WTC11 (cell line): ENCODE measurements at places on chromosomes 11 and 22. TPM values are rescaled to one million over a fixed set of nuclear protein-coding genes. Genes with fewer than 3 reads are reported as not detected.

TBX10 gene
- 0.21 TPM in 1 of 3 replicates, not detected in the others for total RNA-seq

NLRP10 gene
- 0.16 to 0.77 TPM (median 0.44 TPM) in 3 replicates for total RNA-seq

CCDC157 gene
- 3.8 to 6.5 TPM (median 4.2 TPM) in 3 replicates for total RNA-seq

BTBD18 gene
- total RNA-seq = 0.09 to 0.14 TPM in 2 of 3 replicates, not detected in the other

MPZL2 gene
- 1.2 to 1.8 TPM (median 1.4 TPM) in 3 replicates for total RNA-seq

ARHGAP42 gene
- total RNA-seq = 30.0 to 32.5 TPM (median 31.7 TPM) in 3 replicates

VPREB1 gene
- total RNA-seq = not detected in 3 replicates

OR8G5 gene
- total RNA-seq = not detected in 3 replicates

MIAT gene
- 50.7 to 61.6 TPM (median 58.2 TPM) in 3 replicates for total RNA-seq

IL17REL gene
- total RNA-seq = 0.23 to 0.34 TPM (median 0.24 TPM) in 3 replicates

SLCO2B1 gene
- total RNA-seq = 0.57 to 0.92 TPM (median 0.60 TPM) in 3 replicates

HTR3A gene
- total RNA-seq = 4.1 to 6.0 TPM (median 5.0 TPM) in 3 replicates

KCNK4 gene
- total RNA-seq = 0.25 to 0.74 TPM (median 0.48 TPM) in 3 replicates

SLC5A4 gene
- 0.09 to 0.37 TPM (median 0.22 TPM) in 3 replicates for total RNA-seq

TMEM121B gene
- 7.5 to 8.3 TPM (median 7.7 TPM) in 3 replicates for total RNA-seq

GRIA4 gene
- 11.4 to 20.0 TPM (median 17.9 TPM) in 3 replicates for total RNA-seq

SOX10 gene
- total RNA-seq = 2.7 to 3.6 TPM (median 3.0 TPM) in 3 replicates

HOATZ gene
- not detected in 3 replicates for total RNA-seq

KDM4D gene
- total RNA-seq = 1.9 to 2.4 TPM (median 2.1 TPM) in 3 replicates

CYP2D6 gene
- 1.4 to 1.7 TPM (median 1.6 TPM) in 3 replicates for total RNA-seq

TCN1 gene
- not detected in 3 replicates for total RNA-seq

CPT1B gene
- total RNA-seq = 33.7 to 47.8 TPM (median 47.4 TPM) in 3 replicates
